ENCODE measurements at places on chromosomes 1 and 21. TPM values are rescaled to one million over a fixed set of nuclear protein-coding genes. Genes with fewer than 3 reads are reported as not detected.

- no peak for DNase-seq
These were observed 31.9 kb downstream of the SDC3 start for GRCh38 chr1:30876451-30877204.

DNA sequence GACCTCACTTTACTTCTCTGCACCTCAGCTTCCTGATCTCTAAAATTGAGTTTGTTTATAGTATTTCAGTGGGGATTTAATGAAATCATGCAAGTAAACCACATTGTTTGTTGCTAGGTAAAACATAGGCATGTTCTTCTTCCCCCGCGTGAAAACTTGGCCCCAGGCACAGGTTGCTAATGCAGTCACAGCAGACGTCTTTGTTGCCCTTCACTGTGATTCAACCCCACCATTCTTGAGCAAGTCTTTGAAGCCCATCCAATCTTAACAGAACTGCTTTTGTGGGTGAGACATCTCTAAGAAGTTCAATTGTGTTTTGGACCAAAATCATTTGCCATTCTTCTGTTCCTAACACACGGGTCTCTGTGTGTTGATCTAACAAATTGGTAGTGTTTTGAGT, 185.5 kb downstream of the ZNF281 start:
- DNase-seq = no peak

DNA sequence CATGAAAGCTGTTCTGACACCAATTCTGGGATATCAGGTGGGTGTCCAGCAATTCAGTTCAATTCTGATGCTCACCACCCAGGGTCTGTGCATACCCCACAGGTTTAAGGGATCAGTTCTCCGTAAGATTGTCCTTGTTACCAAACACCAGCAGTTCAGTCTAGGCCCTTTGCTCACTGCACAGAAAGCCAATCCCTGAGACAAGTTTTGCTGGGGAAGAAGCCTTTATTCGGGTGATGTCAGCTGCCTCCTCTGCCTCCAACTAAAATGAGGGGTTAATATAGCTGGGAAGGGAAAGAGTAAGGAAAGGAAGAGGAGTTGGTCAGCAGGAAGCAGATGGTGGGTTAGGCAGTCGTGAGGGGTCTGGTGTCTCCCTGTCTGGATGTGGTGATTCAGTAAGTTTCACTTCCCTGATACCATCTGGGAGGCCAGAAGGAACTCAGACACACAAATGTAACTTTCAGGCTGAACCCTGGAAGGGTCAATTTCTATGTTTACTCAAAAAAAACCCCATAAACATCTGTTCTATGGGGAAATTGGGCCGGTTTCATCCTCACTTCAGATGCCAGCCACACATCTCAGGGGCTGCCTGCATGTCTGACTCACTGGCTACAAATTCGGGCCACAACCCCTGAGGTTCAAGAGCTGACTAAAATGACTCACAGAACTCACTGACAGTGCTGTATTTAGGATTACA, 83.3 kb upstream of the PGBD5 start:
- no peak for DNase-seq

DNA sequence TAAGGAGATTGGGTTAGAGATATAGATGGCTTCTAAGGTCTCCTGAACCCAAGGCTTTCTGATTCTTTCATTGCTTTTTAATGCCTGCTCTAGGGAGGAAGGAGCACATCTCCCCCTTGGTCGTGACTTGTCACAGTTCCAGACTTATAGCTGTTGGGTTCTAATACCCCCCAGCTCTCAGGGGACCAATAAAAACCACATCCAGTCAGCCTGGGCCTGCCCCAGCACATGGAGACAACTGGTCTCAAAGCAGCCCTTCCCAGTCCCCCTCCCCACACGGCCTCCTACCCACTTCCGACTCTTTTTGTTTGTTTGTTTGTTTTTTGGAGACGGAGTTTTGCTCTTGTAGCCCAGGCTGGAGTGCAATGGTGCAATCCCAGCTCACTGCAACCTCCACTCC, 23.3 kb downstream of the QSOX1 start:
- DNase-seq = no peak

DNA sequence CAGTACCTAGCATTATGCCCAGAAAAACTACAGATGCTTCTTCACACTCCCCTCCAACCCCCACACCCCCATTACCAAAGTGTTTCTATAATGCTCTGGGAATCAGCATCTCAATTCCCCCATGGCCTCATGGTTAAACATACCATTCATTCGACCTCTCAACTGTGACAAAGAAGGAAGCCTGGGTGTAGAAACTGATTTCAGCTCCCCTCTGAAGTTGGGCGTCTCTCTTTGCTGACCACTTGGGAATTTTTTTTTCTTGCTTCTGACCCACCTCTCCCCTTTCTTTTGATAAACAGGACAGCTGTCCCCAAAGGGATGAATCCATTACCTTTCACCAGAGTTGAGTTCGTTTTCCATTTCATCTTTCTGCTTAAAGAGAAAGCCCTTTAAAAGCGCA, 116.4 kb upstream of the HOOK1 start:
- DNase-seq = no peak

DNA sequence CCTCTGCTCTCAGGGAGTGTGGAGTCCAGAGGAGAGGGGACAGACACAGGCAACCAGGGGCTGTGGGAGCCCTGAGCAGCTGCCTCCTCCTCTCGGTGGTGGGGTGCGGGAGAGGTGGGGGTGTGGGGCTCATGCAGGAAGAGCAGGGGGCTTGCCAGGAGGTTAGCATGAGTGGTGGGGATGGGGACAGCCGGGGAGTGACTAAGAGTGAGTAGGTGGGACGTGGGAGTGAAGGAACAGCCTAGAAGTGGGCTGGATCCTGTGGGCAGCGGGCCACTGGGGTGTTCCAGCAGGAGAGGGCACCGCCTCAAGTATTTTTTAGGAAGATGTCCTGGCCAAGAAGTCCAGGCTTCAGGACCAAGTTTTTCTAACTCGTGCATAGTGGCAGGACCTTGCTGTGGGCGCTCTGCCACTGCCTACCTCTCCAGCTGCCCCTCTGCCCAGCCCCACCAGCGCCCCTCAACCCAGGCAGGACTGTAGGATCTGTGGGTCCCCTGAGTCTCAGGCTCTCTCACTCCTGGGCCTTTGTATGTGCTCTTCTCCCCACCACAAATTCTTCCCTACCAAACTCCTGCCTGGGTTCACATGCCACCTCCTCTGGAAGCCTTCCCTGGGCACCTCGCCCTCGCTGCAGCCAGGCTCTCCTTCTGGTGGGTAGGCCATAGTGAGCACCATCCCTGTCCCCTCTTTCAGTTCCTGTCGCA, 18.8 kb upstream of the LHX4 start:
- no peak for DNase-seq

DNA sequence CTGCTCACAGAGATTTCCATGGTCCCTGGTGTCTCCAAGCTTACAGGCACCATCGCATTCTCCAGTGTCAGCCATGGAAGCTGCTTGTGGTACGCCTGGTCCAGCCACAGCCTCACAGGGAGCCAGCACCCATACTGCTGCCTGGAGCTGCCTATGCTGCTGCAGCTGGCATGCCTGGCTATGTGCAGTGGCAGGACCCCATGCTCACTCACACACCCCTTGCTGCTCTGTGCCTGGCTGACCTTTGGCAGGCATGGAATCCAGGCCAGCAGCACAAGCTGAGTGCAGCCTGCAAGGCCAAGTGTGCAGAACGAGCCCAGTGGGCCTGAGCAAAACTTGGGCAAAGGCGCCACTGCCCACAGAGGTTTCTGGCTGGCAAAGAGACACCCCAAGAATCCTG, 26.4 kb upstream of the DENND1B start:
- DNase-seq = no peak

GRCh38 chr1:58773406-58773840, 10.4 kb downstream of the JUN start:
- DNase-seq = peak; percentile 91

- DNase-seq = no peak
These were observed 92.0 kb downstream of the MIS18A start for GRCh38 chr21:32186804-32187203.

- no peak for DNase-seq
These were observed 37.9 kb downstream of the LHX4 start for GRCh38 chr1:180267761-180268555.

- DNase-seq = no peak
These were observed 25.0 kb downstream of the DUSP10 start for GRCh38 chr1:221716713-221717484.

DNA sequence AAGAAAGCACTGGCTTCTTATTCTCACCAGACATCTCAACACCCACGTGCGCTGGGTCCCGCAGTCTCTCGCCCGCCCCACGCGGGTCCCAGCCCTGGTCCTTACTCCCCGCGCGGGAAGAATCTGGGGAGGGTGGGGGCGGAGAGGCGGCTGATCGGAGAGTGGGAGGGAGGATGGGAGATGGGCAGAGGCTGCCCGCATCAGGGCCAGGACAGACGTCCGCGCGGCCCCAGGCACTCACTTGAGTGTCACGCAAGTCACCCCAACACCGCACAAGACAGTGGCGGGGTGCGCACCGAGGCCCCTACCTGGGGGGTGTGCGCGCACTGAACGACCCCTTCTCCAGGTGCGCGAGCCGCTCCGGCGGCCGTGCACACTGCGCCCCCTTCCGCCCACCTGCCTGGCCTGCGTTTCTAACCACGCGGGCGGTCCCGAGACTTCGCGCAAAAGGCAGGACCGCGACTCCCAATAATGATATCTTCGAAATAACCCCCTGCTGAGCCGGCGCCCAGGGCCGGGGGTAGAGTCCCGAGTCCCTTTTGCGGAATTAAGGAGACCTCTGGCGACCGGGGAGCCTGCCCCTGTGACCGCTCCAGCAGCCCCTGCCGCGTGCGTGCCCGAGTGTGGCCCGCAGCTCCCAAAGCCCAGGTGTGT, 6.0 kb upstream of the SIM2 start:
- DNase-seq = no peak

- no peak for DNase-seq
These were observed 45.6 kb downstream of the GNPAT start for GRCh38 chr1:231286603-231287002.

- peak; percentile 82 for DNase-seq
These were observed 9.3 kb downstream of the MASP2 start for GRCh38 chr1:11037740-11038182.

GRCh38 chr1:107523736-107524135, 382.9 kb downstream of the NTNG1 start:
- DNase-seq = no peak

NCF2 gene
- total RNA-seq = 29.7 TPM

TEX50 gene
- total RNA-seq = not detected

EPHA2 gene
- total RNA-seq = 11.8 TPM

SUSD4 gene
- total RNA-seq = 8.5 TPM

RGS8 gene
- total RNA-seq = not detected

All from heart right ventricle (tissue), 16 donors.